Colonic mucosa (tissue), 4 donors: ENCODE measurements at places on chromosomes 2 and 18. TPM values are rescaled to one million over a fixed set of nuclear protein-coding genes. Genes with fewer than 3 reads are reported as not detected.

CYP27A1 gene
- total RNA-seq = 21.7 TPM

ADD2 gene
- total RNA-seq = 0.79 TPM

SERPINB13 gene
- total RNA-seq = not detected

DSG4 gene
- total RNA-seq = 0.27 TPM

MEP1B gene
- total RNA-seq = 4.6 TPM

HTR2B gene
- 0.27 TPM for total RNA-seq

PRKAG3 gene
- not detected for total RNA-seq

EDAR gene
- 0.69 TPM for total RNA-seq

LAMA1 gene
- 24.2 TPM for total RNA-seq

ADCY3 gene
- 25.2 TPM for total RNA-seq

LIMS3 gene
- 1.4 TPM for total RNA-seq

HRH4 gene
- total RNA-seq = not detected

ERMN gene
- total RNA-seq = 0.11 TPM

ST6GAL2 gene
- 2.5 TPM for total RNA-seq

DNA sequence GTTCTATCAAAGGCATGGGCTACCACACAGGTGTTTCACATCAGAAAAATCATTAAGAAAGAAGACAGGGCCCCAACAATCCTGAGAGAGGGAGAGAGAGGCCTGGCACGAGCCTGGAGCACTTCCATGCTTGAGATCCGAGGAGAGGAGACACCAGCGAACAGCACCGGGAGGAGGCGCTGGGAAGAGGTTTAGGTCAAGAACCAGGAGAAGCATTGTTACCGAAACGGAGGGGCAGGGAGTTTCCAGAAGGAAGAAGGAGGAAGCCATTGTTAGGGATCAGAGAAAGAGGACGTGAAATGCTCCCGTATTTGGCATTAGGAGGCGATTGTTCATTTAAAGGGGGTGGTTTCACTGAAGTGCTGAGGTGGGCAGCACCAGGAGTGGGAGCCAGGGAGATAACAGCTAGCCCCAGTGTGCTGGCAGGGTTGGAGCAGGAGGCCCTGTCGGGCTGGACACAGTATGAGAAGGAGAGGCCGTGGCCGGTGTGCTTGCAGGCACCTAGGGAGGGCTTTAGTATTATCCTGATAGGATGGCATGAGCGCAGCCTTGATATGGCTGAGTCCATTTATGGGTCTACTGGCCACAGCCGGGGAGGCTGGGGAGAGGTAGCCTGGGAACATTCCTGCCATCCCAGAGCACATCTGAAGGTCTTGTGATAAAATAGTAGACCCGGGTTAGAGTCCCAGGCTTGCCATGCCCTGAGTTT lies 244.9 kb downstream of the KLHL29 start:
- DNase-seq = no peak

DNA sequence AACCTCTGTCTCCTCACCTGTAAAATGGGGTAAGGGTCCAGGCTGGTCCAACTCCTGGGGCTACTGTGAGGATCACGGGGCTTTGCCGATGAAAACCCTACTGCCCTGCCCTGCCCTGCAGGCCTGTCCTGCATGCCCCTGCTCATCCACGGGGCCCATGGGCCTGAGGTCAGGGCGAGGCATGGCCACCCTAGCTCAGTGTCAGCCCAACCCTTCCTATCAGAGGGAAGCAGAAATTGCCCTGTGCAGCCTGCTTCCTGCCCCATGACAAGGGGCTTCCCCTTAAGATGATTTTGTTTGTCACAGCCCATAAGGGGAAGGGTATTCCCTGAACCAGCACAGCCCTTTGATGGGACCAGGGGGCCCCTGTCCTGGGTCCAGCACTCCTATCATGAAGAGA lies 353.6 kb upstream of the ID2 start:
- no peak for DNase-seq

DNA sequence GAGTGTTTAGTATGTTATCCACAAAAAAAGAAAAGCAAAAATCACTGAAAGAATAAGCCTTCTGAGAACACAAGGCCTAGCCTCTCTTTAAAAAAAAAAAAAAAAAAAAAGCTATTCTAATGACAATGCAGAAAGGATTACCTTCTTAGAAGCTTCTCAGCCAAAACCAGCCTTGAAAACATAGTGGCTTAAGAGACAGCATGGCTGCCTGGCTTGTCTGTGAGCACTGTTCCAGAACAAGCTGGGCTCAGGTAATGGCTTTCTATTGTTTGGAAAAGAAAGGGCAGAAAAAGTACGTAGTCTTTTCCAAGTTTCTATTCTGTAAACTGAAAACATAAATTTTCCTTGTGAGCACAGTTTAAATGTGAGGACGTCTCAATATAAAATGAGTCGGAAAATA lies 119.5 kb downstream of the MAP3K20 start:
- DNase-seq = no peak

GRCh38 chr2:70918016-70918415 lies 17.7 kb upstream of the ATP6V1B1 start:
- no peak for DNase-seq

GRCh38 chr2:190216829-190217228 lies 102.8 kb downstream of the HIBCH start:
- DNase-seq = no peak

- DNase-seq = no peak
Measured at GRCh38 chr2:232637866-232638583, 4.6 kb downstream of the EFHD1 start.

- no peak for DNase-seq
Measured at GRCh38 chr18:11121443-11121849, 27.9 kb downstream of the PIEZO2 start.

DNA sequence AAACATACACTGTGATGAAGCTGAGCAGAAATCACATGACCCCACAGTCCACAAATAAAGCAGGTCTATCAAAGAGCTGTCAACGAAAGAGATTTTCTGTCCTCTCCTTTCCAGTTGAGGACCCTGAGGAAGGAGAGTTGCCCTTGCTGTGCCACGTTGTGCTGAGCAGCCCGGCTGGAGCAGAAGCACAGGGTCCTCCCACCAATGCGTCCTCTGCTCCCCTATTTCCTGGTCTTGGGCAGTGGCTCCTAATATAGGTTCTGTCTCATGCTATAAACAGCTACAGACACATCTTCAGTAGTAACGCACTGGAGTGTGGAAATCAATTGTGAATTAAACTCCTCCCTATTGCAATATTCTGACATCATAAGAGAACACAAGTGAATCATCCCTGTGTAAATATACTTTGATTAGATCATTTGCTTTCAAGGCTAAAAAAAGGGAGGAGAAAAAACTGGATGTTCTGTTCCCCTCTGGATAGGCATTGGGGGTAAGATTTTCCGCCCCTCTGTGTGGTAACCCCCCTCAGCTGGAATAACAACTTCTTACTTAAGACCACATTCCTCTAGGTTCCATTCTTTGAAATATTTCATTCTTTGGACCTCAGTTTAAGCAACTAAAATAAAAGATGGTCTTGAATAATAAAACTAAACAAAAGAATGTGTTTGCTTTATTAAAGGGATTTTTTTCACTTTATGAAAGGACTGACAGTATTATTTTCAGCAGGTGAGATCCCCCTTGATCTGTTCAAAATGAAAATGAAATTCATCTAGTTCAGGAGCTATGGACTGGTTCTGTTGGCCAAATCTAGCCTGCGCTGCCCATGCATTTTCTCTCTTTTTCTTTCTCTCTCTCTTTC lies 8.3 kb upstream of the RHOB start:
- DNase-seq = no peak

DNA sequence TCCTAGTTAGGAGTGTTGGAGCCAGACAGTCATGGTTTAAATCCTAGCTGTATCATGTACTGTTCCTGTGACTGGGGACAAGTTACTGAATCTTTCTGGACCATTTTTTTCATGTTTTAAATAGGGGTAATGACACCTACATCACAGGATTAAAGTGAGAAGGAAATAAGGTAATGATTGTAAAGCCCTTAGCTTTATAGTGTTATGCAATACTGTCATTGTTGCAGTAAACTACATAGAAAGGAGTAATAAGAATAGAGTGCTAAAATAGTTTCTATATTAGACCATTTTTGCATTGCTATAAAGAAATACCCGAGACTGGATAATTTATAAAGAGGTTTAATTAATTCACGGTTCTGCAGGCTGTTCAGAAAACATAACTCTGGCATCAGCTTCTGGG lies 14.5 kb downstream of the AGPS start:
- DNase-seq = no peak

DNA sequence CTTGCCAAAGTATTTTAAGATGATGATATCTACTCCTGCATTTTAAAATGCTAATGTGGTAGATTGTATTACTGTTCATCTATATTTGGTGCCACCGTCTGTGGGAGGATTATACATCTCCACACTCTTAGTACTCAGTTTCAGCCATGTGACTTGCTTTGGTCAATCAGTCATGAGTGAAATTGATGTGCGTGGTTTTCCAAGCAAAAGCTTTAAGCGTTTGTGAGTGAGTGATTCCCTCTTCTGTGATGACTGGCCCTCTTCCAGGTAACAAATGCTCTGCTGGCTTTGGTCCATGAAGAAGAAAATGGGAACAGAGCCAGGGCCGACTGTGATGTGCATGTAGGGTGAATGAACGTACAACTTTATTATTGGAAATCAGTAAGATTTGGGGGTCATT lies 330.4 kb downstream of the LPIN1 start:
- DNase-seq = no peak

DNA sequence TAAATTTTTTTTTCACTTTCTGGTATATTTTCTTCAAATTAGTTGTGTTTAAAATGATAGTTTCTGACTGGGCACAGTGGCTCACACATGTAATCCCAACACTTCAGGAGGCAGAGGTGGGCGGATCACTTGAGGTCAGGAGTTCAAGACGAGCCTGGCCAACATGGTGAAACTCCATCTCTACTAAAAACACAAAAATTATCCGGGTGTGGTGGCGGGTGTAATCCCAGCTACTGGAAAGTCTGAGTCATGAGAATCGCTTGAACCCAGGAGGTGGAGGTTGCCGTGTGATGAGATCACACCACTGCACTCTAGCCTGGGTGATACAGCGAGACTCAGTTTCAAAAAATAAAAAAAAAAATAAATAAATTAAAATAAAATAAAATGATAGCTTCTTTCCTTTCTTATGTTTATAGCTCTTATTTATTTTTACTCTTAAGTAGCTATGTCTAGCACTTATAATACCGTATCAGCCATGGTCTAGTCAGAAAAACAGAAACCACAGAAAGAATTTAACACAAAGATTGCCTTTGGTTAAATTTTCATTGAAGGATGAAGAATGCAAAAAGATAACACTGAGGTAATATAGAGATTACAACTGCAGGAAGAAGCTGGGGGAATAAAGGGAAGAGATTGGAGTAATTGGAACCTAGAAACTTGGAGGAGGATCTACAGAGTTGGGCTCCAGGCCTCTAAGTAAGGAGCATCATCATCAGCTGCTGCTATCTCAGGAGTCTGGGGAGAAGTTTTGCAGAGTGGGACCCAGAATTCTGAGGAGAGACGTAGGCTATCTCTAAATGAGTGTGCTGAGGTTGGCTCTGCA lies 54.7 kb upstream of the MBOAT2 start:
- DNase-seq = no peak

DNA sequence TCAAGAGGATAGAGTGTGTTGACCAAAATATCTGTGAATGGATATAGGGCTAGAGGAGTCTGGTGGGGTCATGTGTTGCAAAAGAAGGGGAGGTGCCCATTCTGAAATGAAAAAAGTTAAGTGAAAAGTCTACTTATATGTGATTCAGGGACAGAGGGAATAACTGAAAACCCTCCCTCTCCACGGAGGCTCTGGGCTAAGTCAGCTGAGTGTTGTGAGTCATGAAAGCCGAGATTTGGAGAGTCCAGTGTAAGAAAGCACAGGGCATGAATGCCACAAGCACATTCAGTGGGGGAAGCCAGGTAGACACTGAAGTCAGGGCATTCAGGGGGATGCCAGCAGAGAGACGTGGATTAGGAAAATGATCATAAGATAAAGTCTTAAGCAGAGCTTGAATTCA lies 871.9 kb downstream of the TSN start:
- no peak for DNase-seq

- DNase-seq = no peak
Measured at GRCh38 chr2:48032765-48033164, 126.5 kb upstream of the FBXO11 start.

GRCh38 chr2:179686718-179687342 lies 174.6 kb downstream of the ZNF385B start:
- no peak for DNase-seq

GRCh38 chr2:71832388-71832787 lies 315.3 kb downstream of the CYP26B1 start:
- DNase-seq = no peak

- no peak for DNase-seq
Measured at GRCh38 chr2:219560037-219560892, 11.1 kb downstream of the OBSL1 start.

GRCh38 chr2:54271843-54272627 lies 16.0 kb upstream of the TSPYL6 start:
- no peak for DNase-seq

DNA sequence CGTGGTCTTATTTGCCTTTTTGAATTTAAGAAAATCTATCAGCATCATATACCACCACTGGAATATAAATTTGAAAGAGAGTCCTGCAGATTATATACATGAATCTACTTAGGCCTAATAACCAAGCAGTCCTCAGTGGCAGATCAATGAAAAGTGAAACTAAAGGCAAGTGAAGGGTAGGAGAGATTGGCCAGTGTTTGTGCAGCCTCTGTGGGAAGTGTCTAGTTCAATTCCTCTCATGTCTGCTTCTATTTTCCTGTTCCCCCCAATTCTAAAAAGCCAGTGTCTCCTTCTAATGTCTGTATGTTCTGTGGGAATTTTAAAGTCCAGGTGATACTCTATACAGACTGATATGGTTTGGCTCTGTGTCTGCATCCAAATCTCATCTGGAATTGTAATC lies 61.9 kb downstream of the FN1 start:
- DNase-seq = no peak

DNA sequence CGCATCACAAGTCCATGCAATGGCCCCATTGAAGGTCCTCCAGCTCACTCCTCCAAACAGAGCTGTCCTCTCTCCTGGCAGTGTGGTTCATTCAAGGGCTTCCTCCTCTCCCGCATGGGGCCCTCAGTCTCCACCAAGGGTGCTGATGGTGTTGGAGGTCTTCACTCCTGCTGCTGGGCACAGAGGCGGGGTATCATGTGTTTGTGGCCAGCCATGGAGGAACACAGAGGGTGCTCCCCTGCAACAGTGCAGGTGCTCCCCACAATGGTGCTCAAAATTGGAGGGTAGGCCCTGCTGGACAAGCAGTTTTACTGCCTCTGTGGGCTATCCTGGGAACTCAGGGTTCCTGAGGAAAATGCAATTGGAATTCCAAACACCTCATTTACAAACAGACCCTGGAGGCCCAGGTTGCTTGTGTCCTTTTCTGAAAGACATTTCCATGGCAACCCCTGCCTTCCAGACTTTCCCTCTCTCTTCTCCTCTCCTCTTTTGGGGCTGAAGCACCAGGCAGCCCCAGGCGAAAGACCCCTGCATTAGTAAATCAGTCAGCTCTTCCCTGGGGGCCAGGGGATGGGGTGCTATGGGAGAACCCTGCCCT lies 256.0 kb downstream of the HAUS1 start:
- no peak for DNase-seq
